Heart left ventricle (tissue), 16 donors: ENCODE measurements at places on chromosomes 11 and 22. TPM values are rescaled to one million over a fixed set of nuclear protein-coding genes. Genes with fewer than 3 reads are reported as not detected.

DNA sequence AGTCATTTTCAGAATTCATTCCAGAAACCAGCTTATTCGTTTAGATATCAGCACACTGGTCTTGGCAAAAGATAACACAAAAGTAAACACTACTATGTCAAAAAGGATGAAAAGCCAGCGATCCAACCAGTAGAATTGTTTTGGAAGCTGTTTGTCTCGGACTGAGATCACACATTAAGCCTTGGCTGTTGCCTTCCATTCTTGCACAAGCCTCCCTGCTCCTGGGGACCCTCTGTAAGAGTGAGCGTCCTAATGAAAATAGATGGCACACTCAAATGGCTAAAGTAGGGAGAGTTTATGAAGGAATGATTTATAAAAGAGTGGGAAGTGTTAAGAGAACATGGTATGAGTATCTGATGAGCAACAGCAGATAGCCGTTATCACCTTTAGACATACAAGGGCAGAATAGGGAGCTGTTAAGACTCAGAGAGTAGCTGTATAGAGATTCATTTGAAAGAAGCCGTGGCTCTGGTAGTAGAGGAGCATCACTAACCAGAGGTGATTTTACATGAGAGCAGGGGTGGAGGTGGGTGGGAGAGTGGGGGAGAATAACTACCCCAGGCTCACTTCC, 25.2 kb downstream of the PDE3B start:
- no peak for DNase-seq

DNA sequence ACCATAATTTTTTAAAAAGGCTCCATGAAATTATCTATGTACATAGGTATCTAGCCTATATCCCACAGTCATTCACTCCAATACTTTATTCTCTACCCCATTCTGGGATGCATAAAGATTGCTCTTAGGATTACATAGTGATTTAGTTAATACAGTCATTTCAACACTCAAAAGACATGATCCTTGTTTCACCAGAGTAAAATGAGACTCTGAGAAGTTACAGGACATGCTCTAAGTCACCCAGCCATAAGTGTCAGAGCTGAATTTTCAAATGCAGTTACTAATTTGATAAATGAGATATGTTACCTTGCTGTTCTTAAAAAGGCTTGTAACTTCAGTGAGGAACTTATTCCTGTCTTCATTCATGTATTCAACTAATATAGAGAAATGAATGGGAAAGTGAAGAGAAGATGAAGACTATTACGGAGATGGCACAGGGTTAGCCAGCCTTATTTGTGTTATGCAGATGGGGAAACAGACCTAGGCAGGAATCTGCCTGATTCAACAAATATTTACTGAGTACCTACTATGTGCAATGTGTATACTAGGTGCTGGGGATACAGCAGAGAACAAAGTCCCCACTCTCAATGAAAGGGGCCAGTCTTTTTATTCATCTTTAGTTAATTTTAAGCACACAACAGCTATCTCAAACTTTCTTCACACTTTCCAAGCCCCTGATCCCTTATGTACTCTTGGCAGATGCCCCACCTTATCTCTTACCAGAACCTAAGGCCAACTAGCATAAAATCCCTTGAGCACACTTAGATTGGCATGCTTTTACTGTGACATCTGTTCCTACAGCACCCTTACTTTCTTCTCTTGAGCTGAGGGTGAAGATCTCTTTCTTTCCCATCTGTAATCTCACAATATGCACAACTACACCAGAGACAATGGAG, 21.6 kb downstream of the MAPK1 start:
- DNase-seq: no peak

DNA sequence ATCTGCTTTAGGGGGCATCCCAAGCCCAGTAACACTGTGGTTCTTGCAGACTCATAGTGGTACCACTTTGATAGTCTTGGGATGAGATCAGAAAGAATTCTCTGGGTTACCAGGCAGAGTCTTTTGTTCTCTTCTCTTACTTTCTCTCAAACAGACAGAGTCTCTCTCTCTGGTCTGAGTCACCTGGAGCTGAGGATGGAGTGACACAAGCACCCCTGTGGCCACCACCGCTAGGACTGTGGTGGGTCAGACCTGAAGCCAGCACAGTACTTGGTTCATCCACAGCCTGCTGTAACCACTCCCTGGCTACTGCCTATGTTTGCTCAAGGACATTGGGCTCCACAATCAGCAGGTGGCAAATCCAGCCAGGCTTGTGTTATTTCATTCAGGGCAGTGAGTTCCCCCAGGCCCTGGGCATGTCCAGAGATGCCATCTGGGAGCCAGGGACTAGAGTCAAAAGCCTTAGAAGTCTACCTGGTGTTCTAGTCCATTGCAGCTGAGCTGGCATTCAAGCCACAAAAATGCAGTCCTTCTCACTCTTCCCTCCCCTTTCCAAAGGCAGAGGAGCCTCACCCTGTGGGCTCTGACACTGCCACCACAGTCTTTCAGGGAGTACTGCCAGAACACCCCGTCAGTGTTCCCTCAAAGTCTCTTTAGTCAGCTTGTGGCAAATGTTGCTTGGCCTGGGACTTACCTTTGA, 29.9 kb downstream of the ENDOD1 start:
- no peak for DNase-seq

GRCh38 chr22:27113211-27113635, 455.8 kb downstream of the MIAT start:
- peak; percentile 65 for DNase-seq

DNA sequence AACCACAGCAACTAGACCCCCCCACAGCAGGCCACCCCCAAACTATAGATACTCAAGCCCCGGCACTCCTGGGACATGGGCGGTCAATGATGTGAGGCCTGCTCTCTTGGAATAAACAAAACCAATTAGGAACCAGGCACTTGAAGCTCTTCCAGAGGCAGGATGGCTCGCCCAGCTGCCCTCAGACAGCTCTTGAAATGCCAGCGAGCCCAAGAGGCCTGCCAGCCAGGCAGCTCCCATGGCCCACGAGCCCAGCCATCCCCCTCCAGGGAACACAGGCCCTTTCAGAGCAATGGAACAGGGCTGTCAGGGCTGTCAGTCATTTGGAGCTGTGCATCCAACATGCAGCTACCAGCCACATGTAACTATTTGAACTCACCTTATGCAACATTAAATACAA, 34.0 kb upstream of the TFIP11 start:
- DNase-seq: peak; percentile 62

GRCh38 chr11:28703371-28703770, 595.2 kb downstream of the METTL15 start:
- no peak for DNase-seq

The GLYAT gene
- polyA plus RNA-seq: not detected

The CNTF gene
- polyA plus RNA-seq: 0.19 TPM

The NUDT22 gene
- polyA plus RNA-seq: 90.9 TPM

- DNase-seq: no peak
Measured at GRCh38 chr11:43975629-43976028, 33.2 kb downstream of the C11orf96 start.

DNA sequence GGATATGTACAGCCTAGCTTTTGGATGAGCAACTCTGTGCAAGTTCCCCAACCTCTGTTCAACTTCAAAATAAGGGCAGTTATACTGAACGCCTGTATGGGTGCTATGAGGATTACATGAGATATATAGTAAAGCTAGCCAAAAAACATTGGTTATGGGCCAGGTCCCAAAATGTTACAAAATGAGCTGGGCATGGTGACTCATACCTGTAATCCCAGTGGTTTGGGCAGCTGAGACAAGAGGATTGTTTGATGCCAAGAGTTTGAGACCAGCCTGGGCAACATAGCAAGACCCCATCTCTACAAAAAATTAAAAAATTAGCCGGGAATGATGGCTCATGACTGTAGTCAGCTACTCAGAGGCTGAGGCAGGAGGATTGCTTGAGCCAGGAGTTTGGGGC, 118.4 kb downstream of the TEAD1 start:
- DNase-seq: no peak

The LUZP2 gene
- polyA plus RNA-seq: 0.11 TPM

- DNase-seq: no peak
Measured at GRCh38 chr22:49266561-49267519, 560.8 kb downstream of the BRD1 start.

DNA sequence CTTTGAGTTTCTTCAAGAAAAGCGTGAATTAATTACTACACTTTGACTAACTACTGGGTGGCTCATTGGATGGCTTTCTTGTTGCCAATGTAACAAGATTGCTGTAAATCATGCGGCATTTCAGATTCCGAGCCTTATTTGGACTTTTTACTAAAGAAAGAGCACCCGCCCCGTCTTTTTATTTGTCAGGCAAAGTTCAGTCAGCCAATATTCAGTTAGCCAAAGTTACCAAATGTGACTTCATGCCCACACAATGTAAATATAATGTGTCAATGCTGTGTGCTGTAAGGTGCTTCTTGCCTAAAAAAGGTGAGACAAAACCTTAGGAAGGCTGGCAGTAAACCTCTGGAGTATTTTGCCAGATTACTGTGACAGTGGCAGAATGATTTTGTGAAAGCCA, 14.8 kb downstream of the FLI1 start:
- no peak for DNase-seq

DNA sequence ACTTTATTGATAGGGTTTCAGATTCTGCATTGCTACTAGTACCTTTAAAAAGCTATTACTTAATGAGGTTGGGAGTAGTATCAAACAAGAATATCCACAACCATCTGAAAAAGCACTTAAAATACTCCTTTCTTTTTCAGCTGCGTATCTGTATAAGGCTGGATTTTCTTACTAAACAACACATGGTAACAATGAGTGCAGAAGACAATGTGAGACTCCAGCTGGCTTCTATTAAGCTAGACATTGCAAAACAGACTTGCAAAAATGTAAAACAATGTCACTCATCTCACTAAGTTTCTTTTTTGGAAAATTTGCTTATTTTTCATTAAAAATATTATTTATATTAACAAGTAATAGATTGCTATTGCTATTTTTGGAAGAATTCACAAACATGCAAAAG, 132.6 kb downstream of the WNT11 start:
- DNase-seq: no peak

DNA sequence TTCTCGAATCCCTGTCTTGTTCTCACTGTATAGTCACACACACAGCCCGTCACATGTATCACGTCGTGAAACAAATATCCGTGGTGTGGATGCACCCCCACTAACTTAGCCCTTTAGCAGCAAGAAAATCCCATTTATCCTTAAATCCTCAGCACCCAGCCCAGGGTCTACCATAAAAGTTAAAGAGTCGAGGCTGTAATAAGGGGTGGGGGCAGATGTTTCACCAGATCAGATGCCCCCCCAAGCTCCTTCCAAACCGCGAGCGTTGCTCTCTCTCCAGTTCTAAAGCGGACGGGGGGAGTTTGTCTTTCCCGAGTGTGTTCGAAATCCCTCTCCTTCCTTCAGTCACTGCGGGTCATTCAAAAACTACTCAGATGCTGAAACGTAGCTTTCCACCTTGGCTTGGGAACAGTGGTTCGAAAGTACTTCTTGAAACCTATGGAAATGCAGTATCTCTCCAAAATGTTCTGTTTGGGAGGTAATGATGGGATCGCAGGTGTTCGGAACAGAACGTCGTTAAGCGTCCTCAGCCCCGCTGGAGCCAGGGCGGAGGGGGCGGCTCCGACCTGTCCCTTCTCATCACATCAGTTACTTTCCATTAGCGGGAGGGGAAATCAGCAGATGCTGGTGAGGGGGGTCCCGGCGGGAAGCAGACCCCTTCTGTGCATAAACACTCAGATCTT, 156.2 kb downstream of the BRD1 start:
- DNase-seq: no peak

- DNase-seq: no peak
Measured at GRCh38 chr11:112118176-112118575, 31.5 kb downstream of the SDHD start.

DNA sequence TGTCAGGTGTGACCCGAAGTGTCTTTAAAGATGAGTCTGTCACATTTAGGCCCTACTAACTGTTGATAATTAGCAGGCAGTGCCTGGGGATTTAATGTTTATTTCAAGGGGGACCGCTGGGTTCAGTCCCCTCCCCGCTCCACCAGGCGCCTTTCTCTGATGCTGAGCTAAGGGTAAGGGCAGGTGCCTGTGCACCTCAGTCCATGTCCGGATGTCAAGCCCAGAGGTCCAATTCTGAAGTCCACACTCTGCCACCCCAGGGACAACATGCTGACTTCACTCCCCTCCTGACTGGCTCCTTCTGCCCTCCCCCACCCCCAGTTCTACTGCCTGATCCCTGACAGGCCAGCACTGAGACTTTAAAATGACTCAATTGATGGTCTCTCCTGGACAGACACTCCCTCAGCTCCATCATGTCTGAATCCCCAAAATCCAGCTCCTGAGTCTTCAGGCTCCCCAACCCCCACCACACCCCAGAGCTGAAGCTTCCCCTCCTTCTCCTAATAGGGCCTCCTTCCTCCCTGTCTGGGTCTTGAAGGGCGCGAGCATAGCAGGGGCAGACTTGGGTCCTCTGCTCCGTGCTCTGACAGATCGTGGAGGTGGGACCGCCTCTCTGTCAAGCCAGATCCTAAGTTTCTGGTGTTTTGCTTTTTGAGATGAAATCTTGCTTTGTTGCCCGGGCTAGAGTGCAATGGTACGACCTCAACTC, 49.8 kb upstream of the ANO1 start:
- DNase-seq: no peak

The PRR33 gene
- polyA plus RNA-seq: 4.6 TPM

- DNase-seq: peak; percentile 50
Measured at GRCh38 chr11:1862588-1863351, 9.9 kb downstream of the LSP1 start.

The GANAB gene
- polyA plus RNA-seq: 49.3 TPM

GRCh38 chr22:17917490-17917983, 106.8 kb downstream of the MICAL3 start:
- DNase-seq: peak; percentile 52

DNA sequence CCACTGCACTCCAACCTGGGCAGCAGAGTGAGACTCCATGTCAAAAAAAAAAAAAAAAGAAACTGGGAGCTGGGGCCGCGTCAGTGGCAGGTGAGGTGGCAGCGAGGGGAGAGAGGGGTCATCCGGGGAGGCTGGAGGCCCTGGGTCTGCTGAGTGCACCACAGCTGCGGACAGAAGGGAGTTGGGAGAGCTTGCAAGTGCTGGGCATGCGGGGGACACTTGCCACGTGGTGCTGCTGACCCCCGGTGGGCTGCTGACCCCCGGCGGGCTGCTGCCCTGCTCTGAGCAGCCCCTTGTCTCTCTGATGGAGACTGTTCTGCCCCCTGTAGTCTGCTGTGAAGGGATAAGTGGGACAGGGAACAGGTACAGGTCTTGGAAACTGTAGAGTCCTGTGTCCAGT, 2.6 kb downstream of the DRAP1 start:
- DNase-seq: no peak

The PRPF19 gene
- polyA plus RNA-seq: 35.5 TPM

- DNase-seq: no peak
Measured at GRCh38 chr22:47452184-47452583, 689.7 kb downstream of the TBC1D22A start.

The ARHGEF17 gene
- 60.0 TPM for polyA plus RNA-seq

GRCh38 chr11:92342886-92343285, 118.3 kb downstream of the FAT3 start:
- no peak for DNase-seq

GRCh38 chr22:28379075-28379779, 300.4 kb downstream of the TTC28 start:
- no peak for DNase-seq
